ENCODE measurements at places on chromosomes 5 and 9.

DNA sequence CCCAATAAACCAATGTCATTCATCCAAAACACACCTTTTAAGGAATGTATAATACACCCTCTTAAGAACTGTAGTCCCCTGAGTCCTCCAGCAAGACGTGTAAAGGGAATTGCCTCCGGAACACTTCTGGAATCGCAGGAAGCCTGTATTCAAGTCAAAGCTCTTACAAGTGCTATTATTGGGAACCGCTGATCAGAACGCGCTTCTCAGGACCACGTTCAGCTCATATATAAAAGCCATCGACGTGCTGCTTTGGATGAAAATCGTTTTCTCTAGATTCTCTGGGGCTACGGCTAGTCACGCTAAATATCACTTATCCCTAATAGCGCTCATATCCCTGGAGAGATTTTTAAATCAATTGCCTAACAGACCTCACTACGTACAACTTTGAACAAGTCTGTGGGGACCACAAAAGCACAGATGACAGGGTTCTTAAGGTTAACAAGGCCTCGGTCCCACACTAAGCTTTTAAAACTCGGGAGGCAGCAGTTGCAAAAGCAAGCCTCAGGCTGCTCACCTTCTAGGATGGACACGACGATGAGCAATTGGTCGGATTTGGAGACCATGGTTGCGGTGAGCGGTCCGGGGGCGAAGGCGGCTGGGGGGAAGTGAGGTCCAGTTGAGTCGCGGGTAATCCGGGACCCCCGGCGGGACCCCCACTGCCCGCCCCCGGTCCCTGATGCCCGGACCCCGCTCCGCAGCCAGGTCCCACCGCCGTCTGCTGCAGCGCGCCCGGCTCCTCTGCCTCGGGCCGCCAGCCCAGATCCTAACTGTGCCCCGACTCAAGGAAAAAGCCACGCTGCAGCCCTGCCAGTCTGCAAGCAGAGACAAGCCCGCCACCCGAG, 548 bp downstream of the CEP120 start:
- no peak for DNase-seq

- no peak for DNase-seq
These were observed 102.3 kb downstream of the ENTREP1 start for GRCh38 chr9:69427286-69427685.

GRCh38 chr9:2050236-2050635, 35.1 kb downstream of the SMARCA2 start:
- DNase-seq, result no peak

- DNase-seq, result no peak
These were observed 459.1 kb downstream of the EBF1 start for GRCh38 chr5:158640593-158640980.

DNA sequence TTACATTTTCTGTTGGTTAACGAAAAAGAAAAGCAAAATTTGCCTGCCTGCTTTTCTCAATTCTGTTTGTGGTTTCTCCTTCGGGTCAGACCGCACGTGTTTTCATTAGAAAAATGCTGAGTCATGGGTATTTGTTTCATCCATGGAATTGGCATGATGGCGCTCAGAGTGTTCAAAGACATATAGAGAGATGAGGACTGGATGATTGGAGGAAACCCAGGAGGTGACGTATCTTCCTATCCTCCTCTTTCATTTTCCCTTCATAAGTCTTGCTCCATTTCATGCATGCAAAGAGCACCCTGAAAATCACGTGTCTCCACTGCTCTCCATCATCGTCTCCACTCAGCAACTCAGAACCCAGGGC, 353.8 kb upstream of the WWC1 start:
- no peak for DNase-seq

DNA sequence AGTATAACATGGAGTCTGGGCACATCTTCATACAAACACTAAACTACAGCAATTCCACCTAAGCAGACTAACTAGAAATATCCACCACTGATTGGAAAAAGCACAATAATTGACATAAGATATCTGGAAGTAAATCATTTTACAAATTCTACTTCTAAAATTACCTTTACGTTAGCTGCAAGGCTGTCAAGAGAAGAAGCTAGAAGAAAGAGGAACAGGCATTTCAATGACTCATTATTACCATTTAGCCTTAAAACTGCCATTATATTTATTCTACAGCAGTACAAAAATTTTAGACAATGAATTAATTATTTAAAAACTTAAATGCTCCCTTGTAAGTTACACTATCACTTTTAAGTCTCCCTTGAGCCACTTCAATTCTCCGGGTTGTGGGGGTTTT, 43.4 kb upstream of the PLPP6 start:
- DNase-seq, result no peak

GRCh38 chr9:137198051-137198901, 2.3 kb downstream of the TPRN start:
- no peak for DNase-seq

GRCh38 chr5:156119692-156120091, 207.3 kb upstream of the SGCD start:
- no peak for DNase-seq

DNA sequence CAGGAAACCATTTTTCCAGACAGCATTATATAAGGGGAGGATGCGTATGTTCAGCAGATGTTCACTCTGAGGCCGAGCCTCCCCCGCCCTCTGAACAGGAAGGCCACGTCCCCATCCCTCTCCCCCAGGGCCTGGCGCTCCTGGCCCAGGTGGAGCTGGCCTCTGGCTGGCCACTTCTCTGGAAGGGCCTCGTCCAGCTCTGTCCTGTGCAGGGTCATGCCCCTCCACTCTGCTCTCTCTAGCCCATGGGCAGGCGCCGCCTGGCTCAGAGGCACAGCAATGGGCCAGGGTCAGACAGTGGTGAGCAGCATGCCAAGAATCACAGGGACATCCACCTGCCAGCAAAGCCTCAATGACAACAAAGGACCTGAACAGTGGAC, 34.2 kb downstream of the ADAMTS2 start:
- DNase-seq, result no peak

DNA sequence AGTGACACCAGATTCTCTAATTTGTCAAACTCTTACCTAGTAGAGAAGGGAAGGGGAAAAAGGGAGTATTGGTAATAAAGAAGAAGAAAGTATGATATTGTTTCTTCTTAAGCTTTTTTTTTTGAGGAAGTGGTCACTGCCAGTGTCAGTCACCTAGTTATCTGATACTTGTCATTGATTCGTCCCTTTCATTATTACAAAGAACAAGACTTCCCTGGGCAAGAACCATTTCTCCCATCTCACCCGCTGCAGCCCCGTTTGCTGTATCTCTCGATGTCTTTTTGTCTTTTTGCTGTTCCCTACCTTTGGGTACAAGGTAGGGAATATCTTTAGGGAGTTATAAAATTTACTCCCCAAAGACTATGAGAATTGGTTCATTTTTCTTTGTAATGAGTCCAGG, 249.0 kb downstream of the ARHGAP26 start:
- no peak for DNase-seq

DNA sequence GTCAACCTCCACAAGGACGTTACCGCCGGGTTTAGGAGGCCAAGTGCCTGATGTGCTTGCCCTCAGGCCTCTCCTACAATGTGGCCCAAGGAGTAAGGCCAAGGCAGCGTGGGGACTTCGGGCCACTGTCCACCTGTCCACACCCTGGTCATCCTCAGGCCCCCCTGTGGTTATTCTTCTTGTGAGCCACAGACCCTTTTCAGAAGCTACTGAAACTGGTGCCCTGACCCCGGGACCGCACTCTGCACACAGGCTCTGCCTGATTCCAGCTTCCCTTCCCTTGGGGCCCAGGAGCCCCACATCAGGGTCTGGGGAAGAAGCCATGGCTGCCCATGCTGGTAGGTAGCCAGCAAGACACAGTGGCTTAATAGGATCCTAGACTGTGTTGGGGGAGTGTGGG, 128.8 kb downstream of the OLFM1 start:
- DNase-seq, result no peak

GRCh38 chr5:173472784-173473278, 143.6 kb downstream of the BOD1 start:
- no peak for DNase-seq
